Activated naive CD4-positive, alpha-beta T cell (primary cell): ENCODE measurements at places on chromosomes 16 and 17.

DNA sequence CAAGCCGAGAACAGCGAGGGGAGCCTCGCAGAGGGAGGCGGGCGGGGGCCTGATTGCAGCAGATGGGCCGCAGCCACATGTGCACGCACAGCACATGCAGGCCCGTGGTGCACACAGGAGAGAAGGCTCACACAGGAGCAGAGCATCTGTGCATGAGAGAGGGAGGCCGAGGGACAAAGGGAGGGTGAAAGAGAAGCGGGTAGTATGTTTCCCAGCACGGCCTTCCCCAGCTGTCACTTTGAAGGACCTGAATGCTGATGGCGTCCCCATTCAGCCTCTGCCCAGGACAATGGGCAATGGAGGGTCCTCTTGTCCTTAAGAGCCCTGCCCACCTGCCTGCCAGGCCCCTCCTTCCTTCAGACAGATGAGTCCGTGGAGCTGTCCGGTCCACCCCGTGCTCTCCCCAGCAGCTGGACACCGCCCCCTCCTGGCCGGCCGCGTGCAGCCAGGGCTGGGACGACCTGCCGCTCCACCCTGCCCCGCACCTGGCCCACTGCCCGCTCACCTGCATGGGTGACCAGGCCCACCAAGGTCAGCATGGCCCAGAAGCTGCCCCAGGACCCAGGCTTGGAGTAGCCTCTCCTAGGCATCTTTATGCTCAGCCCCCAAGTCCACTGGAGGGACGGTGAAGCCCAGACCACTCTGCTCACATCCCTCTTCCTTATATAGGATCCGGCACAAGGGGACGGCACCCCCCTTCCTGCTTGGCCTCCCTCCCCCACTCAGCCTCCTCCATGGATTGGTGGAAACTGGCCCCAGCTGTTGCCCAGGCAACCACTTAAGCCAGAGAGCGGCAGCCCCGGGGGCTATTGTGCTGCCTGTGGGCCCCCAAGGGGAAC, at the start of gene BTBD17:
BTBD17 (minus strand) TSS at position 639 of the 839 bp plus-strand sequence; CDS start at position 590, 49 bp downstream.
- peak; percentile 14 for DNase-seq

- DNase-seq: no peak
Observed at GRCh38 chr17:78179372-78179771, 7.5 kb downstream of the TK1 start.

GRCh38 chr16:86664522-86665318, 86.4 kb downstream of the FOXL1 start:
- DNase-seq: no peak

DNA sequence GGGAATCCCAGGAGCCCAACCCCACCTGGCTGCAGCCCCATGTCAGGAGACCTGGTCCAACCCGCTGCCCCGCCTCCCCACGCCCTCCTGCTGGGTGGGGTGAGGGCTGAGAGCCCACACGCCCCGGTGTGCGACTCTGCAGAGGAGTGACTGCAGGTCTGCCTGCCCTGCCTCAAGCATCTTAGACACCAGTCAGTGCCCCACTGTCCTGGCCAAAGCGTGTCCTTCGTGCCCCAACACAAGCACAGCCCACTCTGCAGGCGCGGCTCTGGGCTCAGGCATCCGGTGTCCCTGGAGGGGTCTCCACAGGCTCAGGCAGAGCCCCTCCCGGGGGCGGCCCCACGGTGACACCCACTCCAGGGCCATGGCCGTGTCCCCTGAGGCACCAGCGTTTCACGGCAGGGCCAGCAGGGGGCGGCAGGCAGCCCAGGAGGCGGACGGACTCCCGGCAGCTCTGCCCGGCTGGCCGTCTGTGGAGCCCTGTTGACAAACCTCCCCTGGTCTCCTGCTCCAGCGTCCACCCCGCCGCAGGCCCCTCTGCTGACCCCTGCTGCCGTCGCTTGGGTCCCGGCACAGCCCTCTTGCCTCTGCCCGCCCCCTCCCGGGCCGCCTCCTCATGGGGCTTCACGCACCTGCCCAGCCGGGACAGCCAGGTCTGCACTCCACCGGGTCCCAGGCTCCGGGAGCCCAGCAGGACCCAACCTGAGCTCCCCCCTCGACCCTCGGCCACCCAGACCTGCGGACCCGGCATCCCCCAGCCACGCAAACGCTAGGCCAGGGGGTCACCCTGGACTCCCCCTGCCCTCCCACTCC, 8.6 kb upstream of the UBE2I start:
- peak; percentile 52 for DNase-seq

DNA sequence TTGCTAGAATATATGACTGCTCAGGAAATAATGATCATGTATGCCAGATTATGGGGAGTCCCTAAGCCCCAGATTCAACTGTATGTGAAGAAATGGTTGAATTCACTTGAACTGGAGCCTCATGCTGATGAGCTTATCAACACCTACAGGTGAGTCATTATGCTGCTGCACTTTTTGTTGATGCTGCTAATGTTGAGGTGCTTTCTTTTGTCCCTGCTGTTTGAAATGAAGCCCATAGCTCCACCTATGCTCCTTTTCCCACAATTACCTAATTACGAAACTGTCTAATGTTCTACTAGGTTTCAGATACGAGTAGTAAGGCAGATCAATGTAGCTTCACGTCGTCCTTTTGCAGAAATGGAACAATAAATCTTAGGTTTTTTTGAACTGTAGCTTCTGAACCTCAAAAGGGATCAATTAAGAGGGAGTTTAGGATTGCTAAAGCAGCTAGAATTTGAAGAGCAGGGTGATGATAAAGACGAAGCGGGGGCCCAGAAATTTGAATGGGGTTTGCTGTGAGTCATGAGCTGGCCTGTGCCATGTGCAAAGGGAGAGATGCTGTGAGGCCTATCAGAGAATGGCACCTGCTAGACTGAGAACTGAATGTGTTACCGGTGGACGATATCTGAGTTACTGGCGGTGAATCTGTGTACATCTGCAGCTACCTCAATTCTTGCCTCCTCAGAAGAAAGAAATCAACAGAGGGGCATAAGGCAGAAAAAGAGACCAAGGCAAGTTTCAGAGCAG, 6.1 kb upstream of the UQCRC2 start:
- no peak for DNase-seq

DNA sequence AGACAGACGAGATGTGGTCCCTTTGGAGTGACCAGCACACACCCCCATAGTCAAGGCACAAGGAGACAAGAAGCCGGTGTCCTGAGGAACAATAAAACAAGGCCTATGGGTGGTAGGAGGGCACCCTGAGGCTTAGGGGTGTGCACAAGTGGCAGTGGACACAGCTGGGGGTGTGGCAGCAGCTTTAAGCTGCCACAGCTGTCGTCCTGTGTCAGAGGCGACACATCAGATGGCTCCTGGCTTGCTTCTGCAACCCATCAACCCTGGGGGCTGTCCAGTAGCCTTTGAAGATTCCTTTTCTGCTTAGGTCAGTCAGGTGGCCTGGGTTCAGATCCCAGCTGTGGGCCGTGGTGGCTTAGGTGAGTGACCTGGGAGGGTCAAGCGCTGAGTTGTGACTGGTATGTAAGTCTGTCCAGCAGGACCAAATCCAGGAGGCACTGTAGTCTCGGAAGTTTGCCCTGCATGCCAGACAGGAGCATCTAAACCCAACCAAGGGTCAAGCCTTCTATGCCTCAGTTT, 15.8 kb downstream of the DRC3 start:
- no peak for DNase-seq

- no peak for DNase-seq
Observed at GRCh38 chr17:57895382-57896060, 45.7 kb upstream of the MRPS23 start.

DNA sequence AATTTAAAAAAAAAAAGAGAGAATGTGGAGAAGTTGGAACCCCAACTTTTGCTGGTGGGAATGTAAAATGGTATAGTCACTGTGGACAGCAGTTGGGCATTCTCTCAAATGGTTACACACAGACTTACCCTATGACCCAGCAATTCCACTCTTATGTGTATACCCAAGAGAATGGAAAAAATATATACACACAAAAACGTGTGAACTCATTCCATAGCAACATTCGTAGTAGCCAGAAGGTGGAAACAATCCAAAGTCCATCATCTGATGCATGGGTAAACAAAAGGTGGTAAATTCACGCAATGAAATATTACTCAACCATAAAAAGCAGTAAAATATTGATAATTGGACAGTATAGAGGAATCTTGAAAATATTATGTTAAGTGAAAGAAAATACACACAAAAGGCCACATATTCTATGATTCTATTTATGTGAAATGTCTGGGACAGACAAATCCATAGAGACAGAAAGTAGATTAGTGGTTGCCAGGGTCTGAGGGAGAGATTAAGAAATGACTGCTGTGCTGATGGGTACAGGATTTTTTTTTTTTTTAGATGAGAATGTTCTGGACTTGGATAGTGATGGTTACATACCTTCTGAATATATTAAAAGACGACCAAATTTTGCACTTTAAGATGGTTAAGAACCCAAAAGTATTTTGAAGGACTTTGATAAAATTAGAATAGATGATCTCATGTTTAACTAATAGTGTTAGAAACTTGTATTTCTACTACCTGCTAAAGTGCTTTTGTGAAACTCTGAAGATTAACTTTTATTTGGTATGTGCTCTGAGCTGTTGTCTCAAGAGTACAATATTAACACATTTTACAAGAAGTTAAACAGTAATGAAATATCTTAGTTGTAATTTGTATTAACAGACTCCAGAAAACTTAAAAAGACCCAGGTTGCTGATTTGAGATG, 60.9 kb downstream of the MRTFB start:
- no peak for DNase-seq
